T follicular helper cell (primary cell): ENCODE measurements at places on chromosomes 13 and 19.

GRCh38 chr13:110125613-110126272 lies 181.2 kb downstream of the COL4A1 start:
- DNase-seq, result no peak

GRCh38 chr19:38654628-38655055 lies 7.2 kb downstream of the ACTN4 start:
- DNase-seq, result no peak

- DNase-seq, result no peak
These were observed 29.1 kb upstream of the CSNK1A1L start for GRCh38 chr13:37134411-37135041.

GRCh38 chr19:19541616-19542015 lies 3.6 kb downstream of the CILP2 start:
- no peak for DNase-seq

DNA sequence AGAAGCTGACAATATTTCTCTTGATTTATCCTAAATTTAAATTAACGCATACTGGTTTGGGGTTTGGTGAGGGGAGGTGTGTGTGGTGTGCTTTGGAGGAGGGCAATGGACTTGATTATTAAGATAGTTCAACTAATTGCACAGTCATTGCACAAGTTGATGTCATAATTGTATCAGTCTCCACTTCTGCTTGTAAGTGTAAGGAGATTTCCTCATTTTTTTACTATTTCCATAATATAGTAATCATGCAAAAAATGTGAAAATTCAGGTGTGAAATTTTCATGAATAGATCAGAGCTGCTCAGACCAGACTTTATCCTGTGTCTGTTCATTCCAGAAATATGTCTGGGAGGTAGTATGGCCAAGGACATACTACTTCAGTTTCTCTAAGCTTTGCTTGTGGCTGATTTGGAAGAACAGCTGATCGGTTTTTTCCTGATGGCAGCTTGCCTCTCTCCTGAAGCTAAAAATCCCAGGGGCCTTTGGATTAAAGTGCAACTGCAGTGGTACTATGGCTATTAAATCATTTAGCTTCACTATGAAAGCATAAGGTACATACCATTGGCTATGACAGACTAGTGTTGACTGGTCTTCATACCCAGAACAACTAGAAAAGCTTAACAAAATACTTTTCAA lies 201.8 kb upstream of the MIR17HG start:
- DNase-seq, result no peak

DNA sequence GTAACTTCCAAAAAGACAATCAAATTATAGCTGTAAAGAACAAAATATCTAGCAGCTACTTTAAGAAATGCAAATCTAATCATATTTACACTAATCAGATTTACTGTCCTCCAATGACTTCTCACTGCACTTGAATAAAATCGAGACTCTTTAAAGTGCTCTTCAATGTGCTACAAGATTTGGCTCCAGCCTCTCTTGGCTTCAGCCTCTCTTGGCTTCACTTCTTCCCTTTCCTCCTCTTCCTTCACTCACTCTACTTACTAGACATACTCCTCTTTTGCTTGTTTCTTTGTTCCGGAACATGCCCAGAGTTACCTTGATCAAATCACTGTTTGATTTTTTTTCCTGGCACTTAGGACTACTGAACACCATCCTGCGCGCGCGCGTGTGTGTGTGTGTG lies 495.4 kb downstream of the LMO7 start:
- no peak for DNase-seq

DNA sequence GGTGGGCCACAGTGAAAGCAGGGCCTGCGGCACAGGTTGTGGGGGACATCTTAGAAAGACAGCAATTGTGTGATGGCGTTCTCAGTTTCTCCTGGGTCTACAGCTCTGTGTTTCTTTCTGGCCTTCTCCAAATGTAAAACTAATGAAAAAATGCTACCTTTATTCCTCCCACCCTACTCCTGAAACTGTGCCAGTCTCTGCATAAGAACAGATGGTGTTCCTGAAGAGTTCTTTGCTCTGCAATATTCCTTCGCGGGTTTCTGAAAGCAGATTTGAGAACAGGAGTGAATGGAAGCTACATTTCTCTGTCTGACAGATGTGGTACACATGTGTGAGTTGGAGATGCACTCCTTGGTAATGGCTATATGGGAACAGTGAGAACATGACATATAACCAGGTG lies 18.0 kb upstream of the LRCH1 start:
- no peak for DNase-seq

GRCh38 chr13:79786176-79786575 lies 305.2 kb downstream of the NDFIP2 start:
- DNase-seq, result no peak

DNA sequence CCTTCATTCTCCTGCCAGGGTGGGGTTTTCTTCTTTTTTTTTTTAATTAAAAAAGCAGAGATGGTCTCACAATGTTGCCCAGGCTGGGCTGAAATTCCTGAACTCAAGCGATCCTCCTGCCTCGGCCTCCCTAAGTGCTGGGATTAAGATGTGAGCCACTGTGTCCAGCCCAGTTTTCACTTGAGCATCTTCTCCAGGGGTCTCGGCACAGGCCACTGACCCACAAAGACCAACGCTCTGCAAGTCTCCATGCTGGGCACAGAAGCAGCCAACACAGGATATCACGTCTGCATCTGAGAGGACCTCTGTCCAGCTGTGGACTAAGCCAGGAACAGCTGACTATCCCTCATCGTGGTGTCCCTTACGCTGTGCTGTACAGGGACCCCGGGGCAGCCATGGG lies 9.5 kb upstream of the TMEM86B start:
- DNase-seq, result no peak

- no peak for DNase-seq
These were observed 887.6 kb upstream of the SLC10A2 start for GRCh38 chr13:103953859-103954258.

GRCh38 chr13:36057041-36057440 lies 74.1 kb downstream of the DCLK1 start:
- DNase-seq, result no peak

GRCh38 chr19:45939792-45940514 lies 25.4 kb upstream of the NANOS2 start:
- no peak for DNase-seq

- no peak for DNase-seq
These were observed 848.7 kb upstream of the PCDH9 start for GRCh38 chr13:68078874-68079273.

DNA sequence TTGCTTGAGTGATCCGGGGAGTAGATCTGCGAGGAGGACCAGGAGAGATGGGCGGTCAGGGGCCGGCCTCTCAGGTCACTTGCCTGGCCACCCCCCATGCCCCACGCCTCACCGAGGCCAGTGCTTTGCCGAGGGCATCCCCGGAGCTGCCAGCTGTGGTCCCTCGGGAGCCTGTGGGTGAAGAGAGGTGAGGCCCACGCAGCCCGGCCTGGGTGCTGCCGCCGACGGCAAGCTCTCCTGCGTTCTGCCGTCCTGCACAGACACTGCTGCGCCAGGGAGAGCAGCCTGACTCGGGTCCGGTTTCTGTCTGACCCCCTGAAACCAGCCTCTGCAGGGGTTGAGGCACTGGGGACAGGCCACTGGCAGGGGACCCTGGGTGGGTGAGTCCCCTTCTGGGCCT lies 15.8 kb upstream of the UQCR11 start:
- no peak for DNase-seq

DNA sequence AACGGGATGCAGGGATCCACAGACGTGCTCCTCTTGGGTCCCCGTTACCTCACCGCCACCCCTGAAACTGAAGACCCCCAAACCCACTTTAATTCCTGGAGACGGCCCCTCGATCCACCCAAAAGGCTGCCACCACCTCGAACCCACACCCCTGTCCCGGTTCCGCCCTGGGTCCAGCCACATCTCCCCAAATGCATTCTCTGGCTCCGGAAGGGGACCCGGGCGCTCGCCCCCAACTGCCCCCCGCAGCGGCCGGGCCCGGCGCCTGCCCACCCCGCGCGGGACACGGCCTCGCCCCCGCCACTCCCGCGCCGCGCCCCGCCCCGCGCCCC lies 219 bp upstream of the FSTL3 start:
- DNase-seq, result no peak
